ENCODE measurements at places on chromosomes 6 and 20. TPM values are rescaled to one million over a fixed set of nuclear protein-coding genes. Genes with fewer than 3 reads are reported as not detected.

The CLIC5 gene
- total RNA-seq = 0.12 TPM

The CDYL gene
- 17.5 TPM for total RNA-seq

The COX4I2 gene
- 0.23 TPM for total RNA-seq

The SLPI gene
- 19.5 TPM for total RNA-seq

The PLN gene
- not detected for total RNA-seq

The FAXC gene
- total RNA-seq = 0.26 TPM

The GCNT2 gene
- not detected for total RNA-seq

The PRDM13 gene
- not detected for total RNA-seq

The CLVS2 gene
- not detected for total RNA-seq

The OR2H2 gene
- not detected for total RNA-seq

The EPB41L2 gene
- 73.5 TPM for total RNA-seq

The VPS52 gene
- 34.2 TPM for total RNA-seq

The SMOC2 gene
- 2.9 TPM for total RNA-seq

The PTPN1 gene
- 21.0 TPM for total RNA-seq
